Smooth muscle cell of bladder (primary cell): ENCODE measurements at places on chromosomes 7 and 10. TPM values are rescaled to one million over a fixed set of nuclear protein-coding genes. Genes with fewer than 3 reads are reported as not detected.

PAOX gene
- total RNA-seq, result 6.0 TPM in 2 replicates

ACTR3C gene
- 1.6 and 3.2 TPM in 2 replicates for total RNA-seq

MYO3A gene
- not detected in 2 replicates for total RNA-seq

EBF3 gene
- total RNA-seq, result 3.7 TPM in 2 replicates

CALN1 gene
- total RNA-seq, result not detected in 2 replicates

PIK3AP1 gene
- total RNA-seq, result 0.14 and 0.74 TPM in 2 replicates

PNLIPRP2 gene
- total RNA-seq, result not detected in 2 replicates

OLAH gene
- under 0.01 and 0.09 TPM in 2 replicates for total RNA-seq

GDF2 gene
- not detected in 2 replicates for total RNA-seq

UBE3C gene
- 61.3 and 73.6 TPM in 2 replicates for total RNA-seq

RBM20 gene
- under 0.01 TPM in 2 replicates for total RNA-seq

PLAU gene
- 36.7 and 143 TPM in 2 replicates for total RNA-seq

CPA5 gene
- total RNA-seq, result not detected in 2 replicates

C10orf67 gene
- total RNA-seq, result 0.14 TPM in 1 of 2 replicates, not detected in the other

IL6 gene
- total RNA-seq, result 40.0 and 49.1 TPM in 2 replicates

HIF1AN gene
- total RNA-seq, result 8.5 and 12.7 TPM in 2 replicates

TDRD1 gene
- total RNA-seq, result under 0.01 and 0.83 TPM in 2 replicates

FAM131B gene
- total RNA-seq, result 1.00 and 1.9 TPM in 2 replicates

CYP3A4 gene
- total RNA-seq, result not detected in 2 replicates

SDK1 gene
- 4.1 and 6.5 TPM in 2 replicates for total RNA-seq

HMX3 gene
- total RNA-seq, result not detected in 2 replicates

CYP3A7 gene
- total RNA-seq, result 0.14 and 0.46 TPM in 2 replicates

ERVW-1 gene
- total RNA-seq, result 0.09 TPM in 1 of 2 replicates, not detected in the other

MAT1A gene
- not detected in 2 replicates for total RNA-seq

ADRB1 gene
- not detected in 2 replicates for total RNA-seq

LLCFC1 gene
- total RNA-seq, result not detected in 2 replicates

NEUROG3 gene
- not detected in 2 replicates for total RNA-seq

ANLN gene
- 7.4 and 8.1 TPM in 2 replicates for total RNA-seq

HIP1 gene
- total RNA-seq, result 5.3 and 8.0 TPM in 2 replicates
